Urothelium cell line (cell line): ENCODE measurements at places on chromosomes 5 and 9.

DNA sequence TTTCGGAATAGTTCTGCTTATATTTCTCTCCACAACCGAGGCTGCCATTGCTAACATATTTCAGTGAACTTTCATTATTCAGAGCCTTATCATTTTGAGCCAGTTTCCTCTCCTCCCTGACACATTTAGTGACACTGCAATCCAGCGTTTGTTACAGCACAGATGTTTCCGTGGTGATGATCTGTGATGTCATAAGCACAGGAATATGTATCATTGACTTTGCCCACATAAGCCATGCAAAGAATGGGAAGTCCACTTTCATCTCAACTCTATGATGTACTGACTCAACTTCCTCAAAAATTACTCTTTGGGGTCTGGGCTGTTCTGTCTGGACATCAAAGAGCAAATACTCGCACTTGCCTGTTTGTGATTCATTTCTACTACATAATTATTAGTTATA, 291.8 kb downstream of the EBF1 start:
- DNase-seq = no peak

GRCh38 chr5:93681432-93681831, 60.0 kb downstream of the POU5F2 start:
- DNase-seq = peak; percentile 3

- DNase-seq = no peak
These were observed 46.2 kb upstream of the IFNE start for GRCh38 chr9:21528123-21528808.

GRCh38 chr9:21322911-21323461, 12.2 kb downstream of the KLHL9 start:
- DNase-seq = no peak

DNA sequence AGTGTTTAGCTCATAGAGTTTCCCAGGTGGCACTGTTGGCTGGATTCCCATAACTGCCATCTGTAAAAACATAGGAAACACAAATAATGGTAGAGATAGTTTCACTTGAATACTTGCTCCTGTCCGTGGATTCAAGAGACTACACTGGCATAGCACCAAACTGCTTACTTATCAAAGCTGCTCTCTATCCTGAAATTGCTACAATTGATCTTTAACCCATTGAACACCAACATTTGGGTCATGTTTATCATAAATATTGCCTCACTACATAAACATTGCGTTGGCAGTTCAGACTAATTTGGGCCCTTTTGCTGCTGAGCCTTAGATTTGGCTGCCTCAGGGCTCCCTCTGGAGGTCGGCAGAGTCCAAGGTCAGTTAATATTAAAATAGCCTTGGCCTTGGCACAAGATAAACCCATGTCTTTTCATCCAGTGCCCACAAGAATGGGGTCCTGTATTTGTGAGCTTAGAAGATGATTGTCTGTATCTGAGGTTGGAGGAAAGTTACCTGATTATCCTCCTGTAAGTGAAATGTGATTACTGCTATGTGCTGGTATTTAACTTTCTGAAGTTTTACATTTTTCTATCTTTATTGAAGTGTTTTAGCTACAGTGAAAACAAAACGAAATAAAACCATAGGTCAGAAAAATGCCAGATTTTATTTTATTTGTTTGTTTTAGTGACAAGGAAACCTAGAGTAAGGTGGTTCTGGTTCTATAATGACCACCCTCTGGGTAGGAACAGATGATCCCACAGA, 4.0 kb upstream of the RANBP3L start:
- DNase-seq = peak; percentile 59

- no peak for DNase-seq
These were observed 157.9 kb upstream of the FBN2 start for GRCh38 chr5:128695791-128696530.

DNA sequence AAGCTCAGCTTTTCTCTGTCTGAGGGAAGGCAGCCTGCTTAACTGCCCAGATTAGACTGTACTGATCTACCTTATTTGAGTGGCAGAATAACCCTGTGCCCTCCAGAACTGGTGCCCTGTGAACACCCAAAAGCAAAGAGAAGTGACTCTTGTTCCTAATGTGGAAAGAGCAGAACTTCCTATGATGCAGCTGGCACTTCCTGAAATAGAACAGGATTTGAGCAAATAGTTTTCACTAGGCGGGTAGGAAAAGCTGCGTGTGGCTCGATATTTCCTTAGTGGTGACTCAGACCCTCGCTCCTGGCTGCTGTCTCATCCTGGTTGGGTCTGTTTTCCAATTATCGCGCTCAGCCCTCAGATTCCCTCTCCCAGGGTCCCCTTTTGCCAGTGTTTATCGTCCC, 89.9 kb downstream of the SH3TC2 start:
- peak; percentile 82 for DNase-seq

DNA sequence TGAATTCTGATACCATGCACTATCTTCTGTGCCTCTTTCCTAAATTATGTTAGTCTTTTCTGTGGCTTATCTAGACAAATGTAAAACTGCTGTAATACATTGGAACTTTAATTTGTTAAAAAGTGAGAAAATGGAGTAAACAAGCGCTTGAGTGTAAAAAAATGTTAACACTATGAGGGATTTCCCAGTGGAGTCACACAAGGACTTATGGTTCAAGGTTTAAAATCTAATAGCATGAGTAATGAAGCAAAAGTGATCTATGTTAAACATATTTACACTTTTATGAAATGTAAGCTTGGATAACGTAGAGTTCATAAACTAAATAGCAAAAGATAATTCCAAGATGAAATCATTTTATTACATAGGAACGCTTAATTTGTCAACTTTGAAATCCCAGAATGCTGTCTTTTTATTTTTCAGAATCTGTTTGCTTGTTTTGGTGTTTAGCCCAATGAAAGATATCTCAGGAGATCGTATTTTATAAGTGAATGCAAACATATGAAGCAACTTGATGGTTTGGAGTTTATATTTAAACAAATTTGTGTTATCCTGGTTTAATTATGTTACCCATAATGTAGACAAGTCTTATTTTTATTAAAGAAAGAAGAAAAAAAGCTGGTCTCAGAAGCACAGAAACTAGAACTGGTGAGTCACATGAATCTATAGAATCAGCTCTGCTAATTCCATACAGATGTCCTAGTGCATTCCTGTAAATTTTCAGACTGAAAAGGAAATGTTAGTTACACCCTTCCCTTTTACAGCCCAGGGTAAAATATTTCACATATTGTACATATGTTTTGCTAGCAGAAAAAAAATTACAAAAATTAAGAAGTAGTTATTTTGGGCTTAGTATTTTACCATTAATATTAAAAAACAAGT, 34.2 kb upstream of the FBN2 start:
- no peak for DNase-seq

DNA sequence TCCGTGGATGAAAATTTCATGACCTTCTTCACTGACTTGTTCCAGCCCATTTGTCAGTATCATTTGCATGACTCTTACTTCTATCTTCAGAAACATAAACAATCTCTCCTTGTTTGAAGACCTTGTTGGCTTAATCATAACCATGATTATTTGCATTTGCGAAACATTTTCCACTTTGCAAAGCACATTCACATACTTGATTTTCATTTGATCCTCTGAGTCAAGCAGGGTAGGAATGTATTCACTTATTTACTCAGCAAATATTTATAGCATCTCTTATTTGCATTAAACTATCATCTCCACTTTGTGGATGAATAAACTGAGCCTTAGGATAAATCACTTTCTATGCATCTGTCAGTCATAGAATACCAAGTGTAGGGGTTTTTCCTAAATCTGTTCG, 343.0 kb upstream of the SGCD start:
- no peak for DNase-seq

DNA sequence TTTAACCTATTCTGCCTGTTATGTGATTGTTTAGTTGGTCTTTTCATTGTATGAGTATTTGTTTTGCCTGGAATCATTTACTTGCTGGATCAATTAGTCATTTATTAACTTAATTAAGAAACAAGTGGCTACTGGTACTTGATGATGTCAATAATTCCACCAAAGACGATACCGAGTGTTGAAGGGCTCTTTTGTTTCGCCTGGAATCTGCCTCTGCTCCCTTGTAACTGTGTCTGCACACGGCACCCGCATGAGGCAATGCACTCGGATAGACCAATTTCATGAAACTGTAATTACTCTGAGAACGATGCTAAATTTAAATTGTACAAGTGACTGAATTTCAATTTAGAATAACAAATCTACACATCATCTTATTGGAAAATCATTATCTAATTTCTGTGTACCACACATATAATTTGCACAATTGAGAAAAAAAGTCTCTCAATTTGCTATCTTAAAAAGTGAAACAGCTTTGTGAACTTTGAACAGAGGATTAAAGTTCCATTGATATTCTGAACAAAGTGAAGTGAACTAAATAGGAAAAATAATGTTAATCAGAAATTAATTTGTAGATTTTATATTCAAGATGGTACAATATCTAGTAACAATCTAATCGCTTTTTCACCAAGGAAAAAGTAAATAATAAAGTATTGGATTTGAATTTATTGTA, 143.2 kb downstream of the CTNND2 start:
- no peak for DNase-seq
